ENCODE measurements at places on chromosomes 12 and 14.

GRCh38 chr14:24121210-24121609 lies 6.5 kb upstream of the NRL start:
- no peak for DNase-seq

GRCh38 chr14:25516838-25517237 lies 466.9 kb upstream of the STXBP6 start:
- DNase-seq, result no peak

GRCh38 chr12:117033382-117034221 lies 65.6 kb downstream of the TESC start:
- no peak for DNase-seq

DNA sequence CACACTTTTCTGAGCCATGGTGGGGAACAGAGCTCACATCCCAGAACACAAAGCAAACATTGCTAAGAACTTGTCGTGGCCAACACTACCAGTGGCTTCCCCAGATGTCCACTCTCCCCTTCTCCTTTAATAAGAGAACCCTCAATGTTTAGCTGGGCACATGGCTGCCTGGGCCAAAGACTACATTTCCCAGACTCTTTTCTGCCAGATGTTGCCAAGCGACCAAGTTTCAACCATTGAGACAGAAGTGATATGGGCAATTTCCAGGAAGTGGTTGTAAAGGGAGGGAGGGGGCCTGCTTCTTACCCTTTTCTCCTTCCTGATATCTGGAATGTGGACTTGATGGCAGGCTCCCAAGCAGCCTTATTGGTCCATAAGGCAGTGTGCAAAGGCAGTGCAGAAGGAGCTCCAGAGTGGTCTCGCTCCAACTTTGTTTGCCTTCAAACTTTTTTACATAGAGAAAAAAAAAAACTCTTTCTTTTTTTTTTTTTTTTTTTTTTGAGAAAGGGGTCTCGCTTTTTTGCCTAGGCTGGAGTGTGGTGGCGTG lies 24.9 kb upstream of the JDP2 start:
- no peak for DNase-seq

GRCh38 chr12:31234053-31234840 lies 91.7 kb downstream of the SINHCAF start:
- DNase-seq, result no peak

DNA sequence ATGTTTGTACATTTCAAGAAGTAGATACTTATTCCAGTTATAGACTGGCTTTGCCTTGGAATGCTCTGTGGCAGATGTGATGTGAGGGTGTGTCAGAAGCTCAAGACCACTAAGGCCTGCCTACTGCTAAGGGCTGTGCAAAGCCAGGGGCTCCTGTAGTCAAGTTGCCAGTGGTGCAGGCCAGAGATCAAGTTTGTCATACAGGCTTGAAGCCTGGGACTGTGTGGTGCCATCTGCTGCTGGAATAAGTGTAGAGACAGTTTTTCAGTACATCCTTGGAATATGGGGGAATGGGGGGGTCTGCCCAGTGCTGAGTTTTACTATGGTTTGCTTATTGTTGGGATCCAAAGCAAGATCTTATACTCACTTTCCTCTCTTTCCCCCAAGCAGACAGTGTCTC lies 649.9 kb upstream of the FOXG1 start:
- DNase-seq, result no peak

DNA sequence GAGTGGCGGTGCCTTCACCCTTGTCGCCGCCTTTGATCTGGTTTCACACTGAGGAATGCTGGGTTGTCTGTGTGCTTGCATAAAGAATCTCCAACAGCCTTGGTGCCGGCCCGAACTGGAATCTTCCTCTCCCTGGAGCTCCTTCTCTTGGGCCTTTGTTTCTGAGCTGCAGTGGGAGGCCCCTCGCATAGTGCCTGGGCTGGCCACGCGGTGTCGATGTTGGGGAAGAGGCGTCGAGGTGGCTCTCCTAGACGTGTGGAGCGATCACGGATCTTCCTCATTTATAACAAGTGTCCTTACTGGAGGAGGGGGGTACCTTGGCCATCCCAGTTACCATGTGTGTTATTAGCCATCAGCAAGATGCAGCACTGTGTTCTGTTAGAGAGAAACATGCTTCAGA lies 60.6 kb downstream of the ADGRD1 start:
- DNase-seq, result no peak

GRCh38 chr14:51004352-51004800 lies 60.1 kb upstream of the PYGL start:
- no peak for DNase-seq

- no peak for DNase-seq
Observed at GRCh38 chr12:89059721-89060541, 292.4 kb downstream of the DUSP6 start.

GRCh38 chr14:36583242-36583892 lies 953 bp upstream of the NKX2-8 start:
- DNase-seq, result no peak

DNA sequence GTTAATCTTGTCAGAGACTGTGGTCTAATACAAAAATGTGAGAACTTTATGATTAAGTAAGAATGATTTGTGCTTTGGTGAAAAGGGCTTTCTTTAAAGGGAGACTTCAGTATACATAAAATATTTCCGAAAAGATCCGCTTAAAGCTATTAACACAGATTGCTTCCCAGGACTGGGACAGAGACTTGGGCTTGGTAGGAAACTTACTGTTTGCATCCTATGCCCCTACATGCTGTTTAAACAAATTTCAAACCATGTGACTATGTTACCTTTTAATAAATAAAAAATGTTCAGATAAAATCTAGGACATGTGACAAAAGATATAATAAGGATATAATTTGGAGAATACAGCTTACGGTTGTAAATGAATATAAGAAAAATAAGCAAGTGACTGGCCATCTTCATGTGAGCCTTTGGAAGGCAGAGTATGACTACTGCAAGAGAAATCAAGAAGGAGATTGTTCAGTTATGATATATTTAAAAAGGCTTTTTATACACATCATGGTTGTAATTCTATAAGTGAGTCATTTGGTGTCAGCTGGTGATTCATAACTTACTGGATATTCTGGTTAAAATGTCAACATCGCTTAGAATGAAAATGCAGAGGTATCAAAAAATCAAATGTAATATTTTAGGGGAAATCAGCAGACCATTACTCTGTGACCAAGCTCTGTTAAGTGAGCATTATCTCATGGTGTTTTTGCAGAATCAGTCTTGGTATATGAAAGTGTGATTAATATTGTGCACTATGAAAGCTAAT lies 234.7 kb upstream of the E2F7 start:
- no peak for DNase-seq

DNA sequence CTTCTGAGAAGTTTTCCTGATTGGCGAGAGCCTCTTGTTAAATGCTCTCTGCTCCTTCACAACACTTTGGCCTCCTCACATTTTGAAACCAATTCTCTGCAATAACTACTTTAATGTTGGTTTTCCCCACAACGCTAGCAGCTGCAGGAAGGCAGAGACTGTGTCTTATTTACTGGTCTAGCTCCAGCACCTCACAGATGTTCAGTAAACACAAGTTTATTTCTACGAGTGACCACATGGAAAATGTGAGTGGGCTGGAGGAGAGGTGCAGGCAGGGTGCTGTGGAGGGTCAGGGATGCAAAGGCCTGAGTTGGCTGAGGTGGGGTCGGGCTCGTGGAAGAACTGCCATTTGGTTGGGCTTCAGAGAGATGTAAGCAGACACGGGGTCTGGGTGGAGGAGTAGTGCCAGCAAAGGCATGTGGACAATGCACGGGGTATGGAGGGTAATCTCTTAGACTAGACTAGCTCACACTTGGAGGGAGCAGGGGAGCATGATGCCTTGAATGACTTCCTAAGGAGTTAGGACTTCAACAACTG lies 117.4 kb upstream of the RTL1 start:
- DNase-seq, result no peak

- no peak for DNase-seq
Observed at GRCh38 chr12:2047752-2048151, 5.0 kb upstream of the CACNA1C start.

- DNase-seq, result no peak
Observed at GRCh38 chr14:52033101-52033642, 35.7 kb downstream of the NID2 start.

GRCh38 chr14:82094829-82095345 lies 561.2 kb upstream of the SEL1L start:
- DNase-seq, result no peak

GRCh38 chr12:28035500-28035899 lies 63.0 kb upstream of the PTHLH start:
- DNase-seq, result no peak

DNA sequence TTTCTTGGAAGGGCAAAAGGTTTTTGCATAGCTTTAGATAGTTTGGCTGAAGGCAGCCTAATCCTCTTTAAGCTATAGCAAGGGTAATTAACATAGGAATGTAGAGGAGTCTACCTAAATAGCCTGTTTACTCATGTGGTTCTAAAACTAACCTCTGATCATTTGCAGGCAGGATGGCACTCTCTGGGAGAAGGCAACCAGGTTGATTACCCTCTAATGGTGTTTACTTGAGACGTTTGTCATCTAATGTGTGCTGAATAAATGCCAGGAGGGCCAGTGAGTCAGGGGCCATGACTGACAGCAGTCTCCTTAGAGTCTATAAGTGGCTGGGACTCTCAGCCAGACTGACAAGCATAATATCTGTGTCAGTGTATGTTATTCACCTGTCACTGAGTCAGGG lies 286.4 kb downstream of the PCNX1 start:
- no peak for DNase-seq

DNA sequence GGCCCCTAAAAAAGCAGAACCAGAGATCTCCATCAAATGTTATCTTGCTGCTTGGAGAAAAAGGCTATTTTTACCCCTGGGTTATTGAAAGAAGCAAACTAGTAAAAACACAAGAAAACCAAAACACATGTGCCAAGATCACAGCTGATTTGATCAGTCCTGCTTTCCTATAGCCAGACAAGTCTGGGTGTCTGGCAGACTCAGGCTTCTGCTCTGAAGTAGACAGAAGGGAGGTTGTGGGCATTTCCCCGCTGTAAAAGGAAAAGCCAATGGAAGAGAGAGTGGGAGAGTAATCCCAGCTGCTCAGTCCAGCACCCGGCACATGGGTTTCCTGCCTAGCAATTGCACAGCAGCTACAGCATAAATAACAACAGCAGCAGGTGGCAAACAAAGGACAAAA lies 177.9 kb downstream of the PHLDA1 start:
- DNase-seq, result no peak

DNA sequence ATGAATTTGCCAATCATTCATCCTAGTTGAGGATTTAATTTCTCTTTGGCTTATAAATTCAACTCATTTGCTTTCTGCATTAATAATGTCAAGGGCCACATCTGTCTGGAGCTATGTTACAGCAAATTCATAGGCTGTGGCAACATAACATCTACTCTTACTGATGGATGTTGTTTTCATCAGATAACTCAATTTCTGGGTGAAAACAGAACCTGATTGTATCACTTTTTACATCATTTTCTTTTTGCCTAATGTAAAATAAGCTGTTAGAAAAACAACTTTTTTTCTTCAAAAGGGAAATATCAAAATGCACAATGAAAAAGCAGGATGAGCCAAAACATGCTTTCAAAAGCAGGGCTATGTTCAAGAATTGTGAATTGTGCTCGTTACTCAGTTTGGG lies 73.3 kb downstream of the HELB start:
- DNase-seq, result no peak

DNA sequence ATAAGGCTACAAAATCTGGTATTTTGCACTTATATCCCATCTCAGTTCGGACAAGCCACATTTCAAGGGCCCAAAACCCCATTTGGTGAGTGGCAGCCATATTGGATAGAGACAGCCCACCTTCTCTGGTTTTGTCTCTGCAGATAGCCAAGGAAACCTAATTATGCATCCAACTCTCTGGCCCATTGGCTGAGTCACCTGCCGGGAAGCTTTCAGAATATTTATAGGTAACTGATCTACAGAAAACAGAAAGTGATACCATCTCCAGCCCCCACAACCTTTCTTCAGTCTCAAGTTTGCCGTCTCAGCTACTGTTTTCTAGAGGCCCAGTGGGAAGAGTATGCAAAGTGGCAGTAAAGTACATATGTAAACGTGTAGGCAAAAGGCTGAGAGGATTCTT lies 33.7 kb upstream of the PPP1CC start:
- DNase-seq, result no peak

DNA sequence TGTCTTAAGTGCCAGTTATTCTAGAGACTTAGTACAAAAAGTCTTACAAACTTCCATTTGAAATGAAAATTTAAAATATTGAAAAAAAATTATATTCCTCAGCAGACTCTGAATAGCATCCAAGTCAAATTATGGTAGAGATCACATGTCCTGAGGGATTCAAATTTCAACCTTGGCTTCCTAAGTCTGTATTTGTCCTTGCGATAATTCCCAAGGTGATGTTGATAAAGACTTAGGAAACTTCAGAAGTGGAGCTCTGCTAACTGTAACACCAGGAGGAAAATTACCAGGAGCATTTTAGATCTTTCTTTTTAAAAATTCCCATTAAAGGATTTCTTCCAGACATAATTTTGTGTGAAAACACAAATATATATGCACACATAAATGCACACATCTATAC lies 178.3 kb downstream of the IPO8 start:
- no peak for DNase-seq

- DNase-seq, result no peak
Observed at GRCh38 chr12:6539707-6540134, 5.4 kb downstream of the GAPDH start.

DNA sequence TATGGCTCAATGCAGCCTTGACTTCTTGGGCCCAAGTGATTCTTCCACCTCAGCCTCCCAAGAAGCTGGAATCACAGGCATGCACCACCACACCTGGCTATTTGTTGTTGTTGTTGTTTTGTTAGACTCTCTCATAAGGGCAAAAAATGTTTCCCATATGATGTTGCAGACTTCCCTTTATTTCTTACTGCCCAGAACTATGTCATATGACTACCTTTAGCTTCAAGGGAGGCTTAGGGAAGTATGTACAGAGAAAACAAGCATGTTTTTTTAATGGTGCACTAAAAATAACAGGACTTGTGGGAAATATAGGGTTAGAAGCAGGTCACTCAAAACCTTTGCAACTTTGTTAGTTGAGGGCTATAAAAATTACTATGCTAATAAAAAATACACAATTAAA lies 4.3 kb upstream of the GPR19 start:
- DNase-seq, result no peak

- no peak for DNase-seq
Observed at GRCh38 chr14:85054178-85054577, 475.8 kb upstream of the FLRT2 start.

GRCh38 chr14:23118506-23119362 lies at the start of gene CEBPE:
TSS of gene CEBPE (minus strand) at chr14:23119255. CDS start at chr14:23119091, 164 bp downstream.
- DNase-seq, result peak; percentile 89

DNA sequence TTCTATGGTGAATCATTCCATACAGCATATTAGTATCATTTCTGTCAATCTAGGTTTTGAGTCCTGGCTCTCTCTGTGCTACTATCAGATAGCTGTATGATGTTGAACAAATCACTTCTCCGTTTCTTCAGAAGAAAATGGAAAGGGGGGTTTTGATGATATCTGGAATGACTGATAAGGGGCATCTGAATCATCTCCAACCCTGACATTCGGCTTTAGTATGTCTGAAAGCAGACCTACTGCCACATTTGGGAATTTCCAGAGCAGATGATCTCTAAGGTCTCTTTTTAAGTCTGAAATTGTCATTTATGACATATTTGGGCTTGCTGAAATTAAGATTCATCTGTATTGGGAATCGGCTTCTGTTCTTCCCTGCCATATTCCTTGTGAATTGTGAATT lies 10.1 kb downstream of the MLF2 start:
- no peak for DNase-seq
